ENCODE measurements at places on chromosomes 5 and 9.

DNA sequence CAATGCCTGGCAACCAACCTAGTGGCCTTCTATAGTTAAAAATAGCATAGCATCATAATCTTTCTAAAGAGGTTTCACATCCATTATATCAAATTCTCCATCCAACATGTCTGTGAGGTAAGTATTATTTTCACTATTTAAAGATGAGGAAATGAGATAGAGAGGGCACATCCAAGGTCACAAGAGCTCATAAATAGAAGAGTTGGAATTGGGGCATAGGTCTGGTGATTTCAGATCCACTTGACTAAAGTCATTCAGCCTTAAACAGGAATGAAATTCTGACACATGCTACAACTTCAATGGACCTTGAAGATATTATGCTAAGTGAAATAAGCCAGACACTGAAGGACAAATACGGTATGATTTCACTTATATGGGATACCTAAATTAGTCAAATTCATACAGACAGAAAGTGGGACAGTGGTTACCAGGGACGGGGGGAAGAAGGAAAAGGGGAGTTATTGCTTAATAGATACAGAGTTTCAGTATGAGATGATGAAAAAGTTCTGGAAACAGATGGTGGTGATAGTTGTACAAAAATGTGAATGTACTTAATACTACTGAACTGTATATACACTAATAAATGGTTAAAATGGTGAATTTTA, 259.6 kb upstream of the NR4A3 start:
- no peak for DNase-seq

DNA sequence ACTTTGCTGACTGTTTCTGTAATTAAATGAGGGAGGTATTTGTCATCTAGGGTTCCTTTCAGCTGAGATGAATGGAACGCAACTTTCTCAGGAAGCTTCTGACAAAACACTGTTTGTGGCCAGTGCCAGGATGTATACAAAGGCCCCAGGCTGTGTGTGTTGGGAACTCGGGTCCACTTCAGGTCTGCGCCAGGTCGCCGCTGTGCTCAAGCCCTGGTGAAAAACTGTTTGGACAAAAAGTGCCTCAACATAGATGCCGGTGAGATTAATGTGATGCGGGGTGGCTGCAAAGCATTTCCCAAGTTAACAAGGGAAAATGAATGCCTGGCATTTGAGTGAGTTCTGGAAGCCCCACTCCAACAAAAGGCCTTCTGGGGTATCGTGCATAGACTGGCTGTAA, 156.4 kb downstream of the GABBR2 start:
- no peak for DNase-seq

DNA sequence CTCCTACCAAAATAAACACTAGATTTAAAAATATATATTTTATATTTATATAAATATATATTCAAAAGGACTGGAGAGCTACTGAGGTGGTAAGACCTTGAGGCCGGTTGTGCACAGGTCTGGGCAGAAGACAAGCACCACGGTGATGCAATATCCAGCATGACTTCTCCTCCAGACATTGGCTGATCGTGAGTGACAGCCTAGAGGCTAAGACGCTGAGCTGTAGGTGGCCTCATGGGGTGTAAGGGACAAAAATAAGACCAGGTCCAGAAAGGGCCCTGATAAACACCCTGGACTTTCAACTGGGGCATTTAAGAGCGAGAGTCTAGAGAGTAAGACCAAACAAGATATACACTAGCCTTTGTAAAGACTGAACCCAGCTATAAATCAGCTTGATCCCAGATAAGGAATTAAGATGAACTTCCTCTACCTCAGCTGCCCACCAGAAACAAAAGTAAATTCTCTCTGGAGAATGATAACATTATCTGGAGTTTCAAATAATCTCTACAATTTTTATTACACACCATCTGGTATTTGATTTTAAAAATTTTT, 14.2 kb upstream of the C5orf47 start:
- no peak for DNase-seq

DNA sequence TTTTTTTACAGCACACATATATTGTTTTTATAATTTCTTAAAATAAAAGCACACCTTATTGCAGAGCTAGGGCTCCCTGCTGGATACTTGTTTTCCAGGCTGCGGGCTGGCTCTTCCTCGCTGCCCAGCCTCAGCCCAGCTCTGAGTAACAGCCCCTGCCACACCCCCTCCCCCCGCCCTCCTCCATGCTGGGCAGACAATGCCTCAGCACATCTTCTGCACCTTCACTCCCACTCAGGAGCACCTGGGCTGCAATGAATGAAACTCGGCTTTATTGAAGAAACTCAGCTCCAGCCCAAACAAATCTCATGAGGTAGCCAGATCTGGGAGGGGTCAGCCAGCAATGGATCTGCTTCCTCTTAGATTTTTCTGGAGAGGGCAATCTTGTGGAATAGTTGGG, 9.5 kb downstream of the IL9 start:
- no peak for DNase-seq

DNA sequence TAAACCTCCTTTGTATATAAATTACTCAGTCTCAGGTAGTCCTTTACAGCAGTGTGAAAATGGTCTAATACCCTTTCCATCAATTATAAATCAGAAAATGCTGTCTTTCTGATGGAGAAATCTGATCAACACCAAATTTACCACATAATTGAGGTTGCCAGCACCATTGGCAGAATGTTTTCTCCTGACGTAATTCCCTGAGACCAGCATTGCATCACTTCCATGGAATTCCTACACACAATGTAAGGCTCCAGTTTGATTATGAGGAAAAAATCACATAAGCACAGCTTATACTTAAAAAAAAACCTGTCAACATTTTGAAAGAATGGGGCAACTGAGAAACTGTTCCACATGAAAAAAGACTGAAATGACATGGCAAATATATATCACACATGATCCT, 618.7 kb upstream of the CDH6 start:
- DNase-seq: no peak

GRCh38 chr5:98497418-98497817, 276.0 kb upstream of the RGMB start:
- DNase-seq: no peak

DNA sequence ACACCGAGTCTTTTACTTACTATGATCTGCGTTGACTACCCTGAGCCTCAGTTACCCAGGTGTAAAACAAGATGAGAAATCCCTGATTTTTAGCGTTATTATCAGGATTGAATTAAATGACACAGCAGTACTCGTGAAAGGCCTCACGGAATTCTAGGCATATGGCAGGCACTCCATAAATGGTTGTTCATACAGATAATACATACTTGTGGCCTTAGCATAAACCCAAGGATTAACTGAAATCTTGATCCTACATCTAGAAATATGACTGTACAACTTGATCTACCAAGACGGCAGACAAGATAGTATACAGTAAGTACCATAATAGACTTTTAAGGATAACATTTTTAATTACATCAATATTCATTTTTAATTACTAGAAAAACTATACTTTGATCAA, 409.8 kb downstream of the BNC2 start:
- DNase-seq: no peak

GRCh38 chr5:141889282-141889871, 11.2 kb upstream of the PCDH1 start:
- no peak for DNase-seq

GRCh38 chr9:104280178-104280560, 186.1 kb downstream of the SMC2 start:
- DNase-seq: no peak

DNA sequence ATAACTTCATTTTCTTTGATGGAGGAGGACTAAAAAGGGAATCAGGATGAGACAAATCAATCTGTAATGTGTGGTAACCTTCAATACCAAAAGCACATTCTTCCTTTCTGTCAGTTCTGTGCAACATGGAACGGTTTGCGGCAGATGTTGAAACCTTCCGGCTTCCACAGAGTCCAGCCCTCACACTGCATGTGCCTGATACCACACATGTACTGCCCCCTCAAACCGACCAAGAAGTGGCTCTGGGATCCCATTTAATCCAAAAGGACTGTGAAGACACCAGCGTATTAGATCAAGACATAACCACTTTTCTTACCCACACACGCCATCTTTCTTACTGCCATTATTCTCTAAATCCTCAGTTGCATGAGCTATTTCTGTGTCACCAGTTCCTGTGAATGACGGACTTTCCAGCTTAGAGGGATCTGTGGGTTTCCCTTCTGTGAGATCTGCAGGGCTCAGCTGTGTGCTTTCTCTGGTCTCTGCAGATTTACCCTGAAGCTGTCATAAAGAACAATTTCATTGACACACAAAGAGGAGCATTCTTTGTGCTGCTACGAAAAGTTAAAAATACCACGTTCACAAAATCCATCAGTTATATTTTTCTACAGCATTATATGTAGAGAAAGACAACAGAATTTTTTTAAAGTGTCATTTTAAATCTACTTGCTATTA, 25.8 kb downstream of the NSUN2 start:
- DNase-seq: no peak

DNA sequence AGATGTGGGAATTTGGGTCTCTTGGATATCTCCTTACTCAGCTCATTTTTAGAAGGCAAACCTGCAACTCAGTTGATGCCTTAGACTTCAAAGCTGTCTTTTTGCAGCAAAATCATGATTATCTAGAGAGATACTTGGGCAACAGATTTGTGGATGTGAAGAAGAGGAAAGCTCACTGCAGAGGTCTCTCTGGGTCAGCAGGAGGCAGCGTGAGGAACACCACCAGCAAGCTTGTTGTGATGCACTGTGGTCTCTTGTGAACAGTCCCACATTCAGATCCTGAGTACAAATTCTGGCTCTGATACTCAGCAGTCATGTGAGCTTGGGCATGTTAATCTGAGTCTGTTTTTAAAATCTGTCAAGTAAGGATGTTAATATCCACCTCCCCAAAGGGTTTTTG, 26.3 kb upstream of the DMRT3 start:
- DNase-seq: no peak

- no peak for DNase-seq
Measured at GRCh38 chr5:37954561-37954960, 114.7 kb upstream of the GDNF start.

DNA sequence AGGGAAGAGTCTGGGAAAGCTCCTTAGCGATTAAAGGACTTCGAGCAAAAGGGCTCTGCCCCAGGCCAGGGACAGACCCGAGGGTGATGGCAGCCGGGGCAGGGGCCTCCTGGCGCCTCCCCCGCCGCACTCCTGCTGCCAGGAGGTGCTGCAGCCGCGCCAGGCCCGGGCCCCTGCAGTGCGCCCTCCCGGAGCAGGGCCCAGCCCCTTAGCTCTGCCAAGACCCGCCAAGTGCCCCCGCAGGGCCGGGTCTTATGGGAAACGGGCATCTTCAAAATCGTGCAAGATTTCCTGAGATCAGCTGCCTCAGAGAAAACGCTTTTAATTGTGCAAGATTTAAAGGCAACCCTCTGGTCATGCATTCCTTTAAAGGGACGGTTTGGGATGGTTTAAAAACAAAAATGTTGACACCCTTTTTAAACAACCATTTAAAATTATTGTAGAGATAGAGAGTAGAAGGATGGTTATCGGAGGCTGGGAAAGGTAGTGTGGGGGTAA, 52.4 kb downstream of the CDC14B start:
- peak; percentile 1 for DNase-seq

DNA sequence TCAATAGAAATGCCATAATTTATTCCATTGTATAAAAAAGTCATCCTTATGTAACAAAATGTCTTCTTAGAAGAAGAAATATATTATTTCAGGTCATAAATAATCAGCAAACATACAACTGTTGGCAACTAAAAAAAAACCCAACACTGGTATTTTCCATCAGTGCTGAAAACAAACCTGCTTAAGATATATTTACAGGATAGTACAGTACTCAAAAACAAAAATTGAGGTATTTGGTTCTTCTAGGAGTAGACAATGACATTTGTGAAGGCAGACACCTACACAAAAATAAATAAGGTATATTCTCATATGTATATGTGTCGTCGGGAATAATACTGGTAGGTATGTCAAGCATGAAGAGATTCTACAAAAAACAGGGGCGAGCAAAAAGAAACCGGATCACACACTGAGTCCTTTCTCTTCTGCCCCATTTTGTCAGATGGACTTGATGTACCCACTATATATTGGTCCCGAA, 2.9 kb downstream of the DUSP1 start:
- DNase-seq: no peak

DNA sequence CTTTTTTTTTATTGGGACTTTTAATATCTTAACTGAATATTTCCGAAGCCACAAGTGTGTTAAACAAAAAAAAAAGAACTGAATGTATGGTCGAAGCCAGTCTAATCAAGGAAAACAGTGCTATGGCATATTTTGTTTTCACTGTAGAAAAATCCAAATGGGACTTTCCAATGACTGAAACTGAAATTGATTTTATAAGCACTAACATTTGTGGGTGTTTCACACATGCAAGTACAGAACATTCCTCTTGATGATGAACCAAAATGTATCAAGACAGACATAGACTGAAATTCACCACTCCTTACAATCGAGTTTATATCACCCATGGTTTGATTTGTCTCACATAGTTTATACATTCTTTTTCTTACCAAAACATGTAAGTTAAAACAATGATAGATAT, 1026.8 kb downstream of the CDH18 start:
- DNase-seq: no peak

DNA sequence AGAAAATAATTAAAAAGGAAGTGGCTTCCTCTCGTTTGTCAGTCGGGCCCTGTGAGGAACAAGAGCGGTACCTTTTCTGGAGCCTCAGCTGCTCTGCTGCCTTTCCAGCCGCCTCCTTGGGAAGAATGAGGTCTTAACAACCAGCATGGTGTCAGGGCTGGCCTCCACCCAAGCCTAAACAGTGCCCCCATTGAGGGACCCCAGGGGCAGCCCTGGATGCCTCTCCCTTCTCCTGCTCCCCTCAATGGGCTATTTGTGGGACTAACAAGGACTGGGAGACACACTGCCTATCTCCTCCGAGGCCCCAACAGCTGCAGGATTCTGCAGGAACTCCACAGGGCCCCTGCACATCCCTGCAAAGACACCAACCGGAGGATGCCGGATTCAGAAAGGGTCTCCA, 155.4 kb upstream of the MAP3K1 start:
- no peak for DNase-seq

DNA sequence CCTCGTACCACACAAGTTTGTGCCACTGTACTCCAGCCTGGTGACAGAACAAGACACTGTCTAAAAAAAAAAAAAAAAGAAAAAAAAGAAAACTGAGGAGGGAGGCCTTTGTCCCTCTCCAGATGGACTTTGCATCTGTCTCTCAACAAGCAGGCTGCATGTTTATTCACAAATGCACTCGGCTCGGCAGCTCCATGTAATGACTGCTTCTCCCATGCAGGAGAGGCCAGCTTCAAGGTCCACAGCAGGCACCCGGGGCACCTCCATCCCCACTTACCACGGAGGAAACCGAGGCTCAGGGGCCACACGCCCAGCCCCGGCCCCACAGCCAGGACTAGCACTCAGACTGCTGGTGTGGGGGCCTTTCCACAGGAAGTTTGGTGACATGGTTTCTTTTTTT, 13.1 kb upstream of the NCS1 start:
- DNase-seq: no peak

GRCh38 chr5:147397616-147398015, 112.3 kb downstream of the DPYSL3 start:
- DNase-seq: no peak

- no peak for DNase-seq
Measured at GRCh38 chr9:13587571-13587970, 308.1 kb upstream of the MPDZ start.

GRCh38 chr5:132026516-132027008, 15.1 kb upstream of the ACSL6 start:
- no peak for DNase-seq
